Fibroblast of skin of scalp (primary cell): ENCODE measurements at places on chromosomes 2 and 18.
A peak's percentile ranks its signal among the peaks of the same experiment; 100 is the strongest.

- DNase-seq = no peak
These were observed 1.7 kb upstream of the POLR2D start for GRCh38 chr2:127859712-127860085.

DNA sequence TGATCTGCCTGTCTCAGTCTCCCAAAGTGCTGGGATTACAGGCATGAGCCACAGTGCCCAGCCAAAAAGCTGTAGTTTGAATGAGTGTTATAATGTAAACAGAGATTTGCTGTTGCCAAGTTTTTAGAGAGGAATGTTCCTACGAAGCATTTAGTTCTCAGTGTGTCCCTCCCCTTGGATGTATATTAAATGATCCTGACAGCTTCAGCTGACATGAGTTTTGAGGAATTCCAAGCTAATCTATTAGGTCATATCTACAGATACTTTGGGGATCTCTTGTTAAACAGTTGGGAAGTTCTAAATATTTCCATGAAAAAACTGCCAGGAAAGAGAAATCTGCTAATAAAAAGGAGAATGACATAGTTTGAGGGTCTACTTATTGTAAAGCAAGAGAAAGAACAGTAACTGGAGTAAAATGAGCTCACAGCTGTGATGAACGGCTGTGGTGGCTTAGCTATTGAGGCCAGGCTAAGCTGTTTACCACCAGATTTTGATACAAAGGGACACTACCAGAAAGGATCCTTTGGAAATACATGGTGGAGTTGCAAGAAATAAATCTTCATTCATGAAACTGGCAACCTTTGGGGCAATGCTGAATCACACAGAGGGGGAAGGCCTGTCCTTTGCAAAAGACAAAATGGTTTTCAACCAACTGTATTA lies 2.6 kb upstream of the STON1 start:
- DNase-seq = peak; percentile 77

- no peak for DNase-seq
These were observed 8.8 kb downstream of the TMEM37 start for GRCh38 chr2:119440501-119440870.

DNA sequence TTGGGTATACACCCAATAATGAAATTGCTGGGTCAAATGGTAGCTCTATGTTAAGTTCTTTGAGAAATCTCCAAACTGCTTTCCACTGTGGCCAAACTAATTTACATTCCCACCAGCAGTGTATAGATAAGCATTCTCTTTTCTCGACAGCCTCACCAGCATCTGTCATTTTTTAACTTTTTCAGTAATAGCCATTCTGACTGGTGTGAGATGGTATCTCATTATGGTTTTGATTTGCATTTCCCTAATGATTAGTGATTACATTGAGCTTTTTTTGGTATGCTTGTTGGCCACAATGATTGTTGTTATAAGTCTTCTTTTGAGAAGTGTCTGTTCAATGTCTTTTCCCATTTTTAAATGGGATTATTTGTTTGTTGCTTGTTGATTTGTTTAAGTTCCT lies 50.4 kb upstream of the EPAS1 start:
- DNase-seq = no peak

- DNase-seq = no peak
These were observed 59.2 kb downstream of the SMAD2 start for GRCh38 chr18:47871288-47871687.

DNA sequence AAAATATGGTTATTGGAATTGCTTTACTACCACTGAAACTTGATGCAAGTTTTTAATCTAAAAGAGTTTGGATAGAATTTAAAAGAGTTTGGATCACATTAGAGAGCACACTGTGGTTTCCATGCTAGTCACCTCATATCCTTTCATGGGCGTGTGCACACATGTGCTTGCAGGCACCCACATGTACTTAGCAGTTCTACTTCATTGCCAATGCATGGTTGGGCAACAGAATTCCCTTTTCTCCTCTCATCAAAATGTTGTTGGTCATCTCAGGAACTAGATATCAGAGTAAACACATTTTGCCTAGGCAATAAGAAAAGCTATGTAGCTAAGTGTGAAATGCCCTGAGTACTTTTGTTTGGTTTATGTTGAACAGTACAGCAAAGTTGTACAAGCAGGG lies 254.1 kb upstream of the RASGRP3 start:
- no peak for DNase-seq

- DNase-seq = no peak
These were observed 8.5 kb downstream of the ESPNL start for GRCh38 chr2:238108423-238109183.
